Stimulated activated effector memory CD8-positive, alpha-beta T cell treated with anti-CD3 and anti-CD28 coated beads, Interleukin-12 subunit alpha, Interleukin-12 subunit beta, amount 100 ng/mL, for 72 hours (primary cell): ENCODE measurements at places on chromosomes 5 and 9.

DNA sequence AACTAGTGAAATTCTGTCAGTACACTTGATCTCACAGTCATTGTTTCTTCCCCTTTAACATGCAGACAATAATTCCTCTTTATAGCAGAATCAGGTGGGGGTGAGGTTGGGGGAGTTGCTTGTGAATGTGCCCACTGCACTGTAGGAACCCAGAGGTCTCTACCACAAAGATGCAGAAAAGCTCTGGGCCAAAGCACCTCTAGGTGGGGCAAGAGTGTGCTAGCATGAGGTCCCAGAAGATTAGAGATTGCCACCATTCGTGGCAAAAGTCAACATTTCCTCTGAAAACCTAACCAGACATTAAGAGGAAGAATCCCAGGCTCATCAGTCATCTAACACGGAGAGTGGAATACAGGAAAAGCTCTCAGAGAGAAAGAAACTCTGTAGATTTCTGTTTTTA is 74.5 kb downstream of the PTCD2 start:
- no peak for DNase-seq

- DNase-seq: no peak
These were observed 20.7 kb upstream of the SLC25A48 start for GRCh38 chr5:135813758-135814157.

- no peak for DNase-seq
These were observed 211.5 kb downstream of the PCSK5 start for GRCh38 chr9:76101947-76102346.

DNA sequence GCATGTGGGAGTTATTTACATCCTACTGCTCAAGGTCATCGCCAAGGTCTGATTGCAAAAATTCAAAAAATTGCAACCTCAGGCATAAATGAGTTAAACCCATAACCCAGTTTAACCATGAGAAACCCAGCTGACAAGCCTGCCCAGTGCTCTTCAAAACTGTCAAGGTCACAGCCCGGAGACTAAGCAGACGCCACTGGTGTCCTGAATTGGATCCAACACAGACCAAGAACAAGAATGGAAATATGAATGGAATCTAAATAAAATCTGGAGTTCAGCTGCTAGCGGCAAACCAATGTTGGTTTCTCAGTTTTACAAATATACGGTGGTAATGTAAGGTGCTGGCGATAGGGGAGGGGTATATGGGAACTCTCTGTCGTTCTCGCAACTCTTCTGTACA is 201.5 kb upstream of the MVB12B start:
- DNase-seq: no peak

DNA sequence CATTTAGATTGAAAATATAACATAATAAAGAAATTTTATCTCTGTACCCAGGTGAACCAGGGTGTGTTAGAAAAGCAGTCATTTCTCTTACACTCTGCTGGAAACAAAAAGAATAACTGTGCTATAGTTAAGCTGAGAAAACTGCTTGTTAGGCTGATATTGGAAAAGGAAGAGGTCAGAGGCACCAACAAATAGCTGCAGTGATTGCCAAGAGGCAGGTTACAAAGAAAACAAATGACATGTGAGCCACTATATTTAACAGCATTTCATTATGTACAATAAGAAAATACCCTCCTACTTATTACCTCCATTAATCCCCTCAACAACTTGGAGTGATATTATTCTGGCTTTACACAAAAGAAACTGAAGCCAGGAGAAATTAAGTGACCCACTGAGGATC is 607.9 kb upstream of the TLE4 start:
- no peak for DNase-seq

GRCh38 chr5:86623785-86624483 is 6.2 kb downstream of the COX7C start:
- DNase-seq: no peak

GRCh38 chr5:6185574-6185973 is 192.8 kb downstream of the MED10 start:
- no peak for DNase-seq
